ENCODE measurements at places on chromosomes 12 and 14.

- DNase-seq, result peak; percentile 50
Observed at GRCh38 chr12:59077575-59078426, 157.5 kb upstream of the LRIG3 start.

GRCh38 chr14:53062856-53063255 lies 90.3 kb downstream of the DDHD1 start:
- DNase-seq, result peak; percentile 0

GRCh38 chr14:64225151-64225757 lies 68.9 kb downstream of the ESR2 start:
- no peak for DNase-seq

DNA sequence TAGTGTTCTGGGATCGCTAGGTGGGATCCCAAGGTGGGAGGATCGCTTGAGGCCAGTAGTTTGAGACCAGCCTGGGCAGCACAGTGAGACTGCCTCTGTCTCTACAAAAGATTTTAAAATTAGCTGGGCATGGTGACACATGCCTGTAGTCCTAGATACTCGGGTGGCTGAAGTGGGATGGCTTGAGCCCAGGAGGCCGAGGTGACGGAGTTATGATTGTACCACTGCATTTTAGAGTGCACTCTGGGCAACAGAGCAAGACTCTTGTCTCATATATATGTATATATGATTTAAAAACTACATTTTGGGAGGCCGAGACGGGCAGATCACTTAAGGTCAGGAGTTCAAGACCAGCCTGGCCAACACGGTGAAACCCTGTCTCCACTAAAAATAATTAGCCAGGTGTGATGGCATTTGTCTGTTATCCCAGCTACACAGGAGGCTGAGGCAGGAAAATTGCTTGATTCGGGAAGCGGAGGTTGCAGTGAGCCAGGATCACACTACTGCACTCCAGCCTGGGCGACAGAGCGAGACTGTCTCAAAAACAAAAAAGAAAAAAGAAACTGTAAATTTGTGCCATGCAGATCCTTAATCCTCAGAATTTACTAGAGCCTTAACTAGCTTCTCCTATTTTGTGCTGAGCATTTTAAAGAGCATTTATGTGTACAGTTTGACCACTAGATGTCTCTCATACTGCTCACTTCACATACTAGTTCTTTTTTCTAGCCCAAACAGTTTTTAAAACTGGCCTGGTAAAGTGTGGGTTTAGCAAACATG lies 114.8 kb downstream of the MON2 start:
- peak; percentile 74 for DNase-seq

- no peak for DNase-seq
Observed at GRCh38 chr12:23781118-23781517, 168.4 kb downstream of the SOX5 start.

DNA sequence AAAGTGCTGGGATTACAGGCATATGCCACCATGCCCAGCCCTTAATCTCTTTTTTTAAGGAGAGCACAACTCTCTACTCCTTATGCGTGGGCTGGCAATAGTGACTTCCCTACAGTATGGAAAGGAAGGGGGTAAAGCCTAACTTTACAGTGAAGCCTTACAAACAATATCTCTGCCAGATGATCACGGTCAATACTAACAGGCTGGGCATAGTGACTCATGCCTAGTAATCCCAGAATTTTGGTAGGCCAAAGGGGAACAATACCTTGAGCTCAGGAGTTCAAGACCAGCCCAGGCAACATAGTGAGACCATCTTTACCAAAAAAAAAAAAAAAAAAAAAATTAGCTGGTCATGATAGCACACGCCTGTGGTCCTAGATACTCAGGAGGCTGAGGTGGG lies 5.6 kb downstream of the PYM1 start:
- DNase-seq, result no peak

DNA sequence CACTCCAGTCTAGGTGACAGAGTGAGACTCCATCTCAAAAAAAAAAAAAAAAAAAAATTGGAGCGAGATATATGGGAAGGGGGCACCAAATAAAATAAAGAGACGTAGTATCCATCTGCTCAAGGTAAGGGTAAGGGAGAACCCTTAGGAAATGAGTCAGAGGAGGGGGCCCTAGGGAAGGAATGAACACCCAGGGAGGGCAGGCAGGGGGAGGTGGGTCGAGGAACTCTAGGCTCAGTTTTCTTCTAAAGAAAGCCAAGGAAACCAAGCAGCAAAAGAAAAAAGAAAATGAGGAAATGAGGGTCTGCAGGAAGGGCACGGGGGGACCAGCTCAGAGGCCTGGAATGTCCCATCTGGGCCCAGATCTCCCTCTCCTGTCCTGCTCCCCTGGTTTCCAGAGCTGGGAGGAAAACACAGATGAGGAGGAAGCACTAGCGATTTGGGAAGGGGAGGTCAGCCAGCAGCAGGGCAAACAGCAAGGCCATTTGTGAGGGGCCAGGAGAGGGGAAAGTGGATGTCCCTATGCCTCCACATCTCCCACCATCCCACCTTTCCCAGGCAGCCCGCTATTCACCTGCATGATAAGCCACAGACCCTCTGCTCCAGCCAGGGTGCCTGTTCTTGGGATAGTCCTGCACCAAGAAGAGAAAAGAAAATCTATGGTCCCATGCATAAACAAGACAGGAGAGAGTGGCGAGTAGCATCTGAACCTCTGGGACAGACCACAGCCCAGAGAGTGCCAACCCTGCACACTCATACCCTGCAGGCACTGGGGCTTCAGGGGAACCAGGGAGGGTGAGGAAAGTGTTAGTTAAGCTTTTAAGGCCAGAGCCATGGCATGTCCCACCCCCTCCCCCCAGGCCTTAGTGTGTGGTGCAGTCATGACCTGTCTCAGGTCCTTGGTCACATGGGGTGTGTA lies 11.9 kb downstream of the SPRYD3 start:
- no peak for DNase-seq

DNA sequence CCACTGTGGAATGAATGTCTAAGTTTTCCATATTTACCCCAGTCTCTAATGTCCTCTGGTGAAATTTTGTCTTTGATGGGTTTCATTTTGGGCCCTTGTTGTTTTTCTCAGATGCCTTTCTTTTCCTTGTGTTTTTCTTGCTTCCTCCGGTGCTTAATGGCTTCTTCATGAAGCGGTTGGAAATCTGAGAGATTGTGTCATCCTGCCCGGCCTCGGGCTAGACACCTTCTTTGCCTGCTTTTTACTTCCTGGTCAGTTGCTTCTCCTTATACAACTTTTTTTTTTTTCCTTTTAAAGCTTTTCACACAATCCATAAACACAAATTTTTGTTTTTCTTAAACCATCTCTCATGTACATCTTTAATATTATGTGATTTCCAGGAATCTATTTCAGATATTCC lies 7.1 kb downstream of the ETV6 start:
- DNase-seq, result no peak

GRCh38 chr12:60259225-60259624 lies 663.4 kb downstream of the SLC16A7 start:
- DNase-seq, result peak; percentile 71

- no peak for DNase-seq
Observed at GRCh38 chr14:54854181-54854580, 48.4 kb downstream of the GCH1 start.

DNA sequence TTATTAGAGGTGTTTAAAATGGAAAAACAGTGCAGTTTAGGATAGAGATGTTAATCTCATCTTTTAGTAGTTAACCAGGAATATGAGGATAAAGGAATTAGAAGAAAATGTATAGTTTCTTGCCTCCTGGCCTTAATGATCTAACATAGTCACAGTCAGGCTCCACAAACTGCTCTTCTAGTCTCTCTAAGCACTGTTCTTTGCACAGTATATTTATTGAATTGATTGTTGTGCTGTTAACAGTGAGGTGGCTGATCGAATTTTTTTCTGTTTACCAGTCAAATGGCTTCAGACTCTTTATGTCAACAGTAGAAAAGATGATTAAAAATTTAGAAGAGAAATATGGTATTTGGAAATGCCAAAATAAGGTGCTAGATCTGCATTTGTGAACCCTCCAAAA lies 37.8 kb downstream of the ATF7IP start:
- DNase-seq, result peak; percentile 59

DNA sequence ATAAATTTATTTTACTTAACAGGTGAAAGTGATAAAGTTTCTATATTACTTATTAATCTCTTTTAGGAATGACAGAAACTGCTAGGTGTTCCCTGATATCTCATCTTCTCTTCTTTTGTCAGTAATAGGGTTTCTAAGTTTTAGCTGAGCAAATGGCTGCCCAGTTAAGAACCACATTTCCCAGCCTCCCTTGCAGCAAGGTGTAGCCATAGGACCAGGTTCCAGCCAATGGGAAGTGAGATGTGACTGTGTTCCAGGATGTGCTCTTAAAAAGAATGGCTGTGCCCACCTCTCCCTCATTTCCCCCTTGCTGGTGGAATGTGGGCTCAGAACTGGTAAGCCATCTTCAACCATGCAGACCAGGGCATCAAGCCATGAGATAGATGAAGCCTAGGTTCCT lies 165.6 kb downstream of the HELB start:
- peak; percentile 12 for DNase-seq

DNA sequence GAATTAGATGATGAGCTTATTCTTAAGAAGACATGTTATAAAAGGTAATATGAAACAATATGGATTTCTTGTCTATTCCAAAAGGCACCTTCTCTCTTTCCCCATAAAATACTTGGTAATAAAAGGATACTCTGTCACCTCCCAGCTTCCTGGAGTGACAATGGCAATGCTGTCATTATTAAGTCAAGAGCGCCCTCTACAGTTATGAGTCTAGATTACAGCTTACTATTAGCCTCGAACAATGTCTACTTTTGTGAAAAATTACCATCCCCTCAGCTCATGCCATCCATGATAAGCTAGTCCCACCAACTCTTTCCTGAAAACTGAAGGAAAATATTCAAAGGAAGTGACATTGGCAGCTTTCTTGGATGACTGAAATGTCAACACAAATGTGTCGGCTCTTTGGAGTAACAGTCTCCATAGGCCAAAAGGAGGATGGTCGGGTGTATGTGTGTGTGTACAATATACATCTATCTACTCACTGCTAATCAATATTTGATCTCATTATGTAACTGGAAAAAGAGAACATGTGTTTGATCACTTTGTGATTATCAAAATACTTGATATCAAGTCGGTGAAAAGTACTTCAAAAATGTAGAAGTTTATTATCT lies 48.7 kb upstream of the CDKN3 start:
- peak; percentile 82 for DNase-seq

GRCh38 chr12:53279283-53279869 lies 11.3 kb downstream of the ESPL1 start:
- no peak for DNase-seq

DNA sequence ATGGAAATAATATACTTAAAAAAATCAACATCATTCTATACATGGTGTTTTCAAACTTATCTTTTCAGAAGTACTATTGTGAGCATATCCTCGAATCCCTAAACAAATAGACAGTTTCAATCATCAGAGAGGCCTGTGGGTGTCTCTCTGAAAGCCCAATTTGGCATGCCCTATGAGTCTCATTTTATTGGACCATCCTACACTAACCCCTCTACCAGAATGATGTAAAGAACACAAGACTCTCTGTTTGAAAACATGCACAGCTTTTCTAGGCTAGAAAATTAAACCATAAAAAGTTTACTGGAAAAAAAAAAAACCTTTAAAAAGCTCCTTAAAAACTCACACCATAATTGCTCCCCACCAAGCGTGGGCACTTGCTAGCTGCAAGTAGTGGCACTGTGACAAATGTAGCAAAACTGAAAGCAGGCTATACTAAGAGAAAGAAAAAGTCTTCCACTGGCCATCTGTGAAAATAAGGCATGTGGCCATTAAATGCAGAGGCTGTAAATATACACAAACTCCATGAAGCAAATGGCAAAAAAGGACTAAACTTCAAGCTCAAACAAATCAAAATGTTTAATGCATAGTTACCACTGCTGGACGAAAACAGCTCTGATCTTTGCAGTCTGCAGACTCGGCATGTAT lies 394.2 kb downstream of the SOX5 start:
- peak; percentile 78 for DNase-seq

DNA sequence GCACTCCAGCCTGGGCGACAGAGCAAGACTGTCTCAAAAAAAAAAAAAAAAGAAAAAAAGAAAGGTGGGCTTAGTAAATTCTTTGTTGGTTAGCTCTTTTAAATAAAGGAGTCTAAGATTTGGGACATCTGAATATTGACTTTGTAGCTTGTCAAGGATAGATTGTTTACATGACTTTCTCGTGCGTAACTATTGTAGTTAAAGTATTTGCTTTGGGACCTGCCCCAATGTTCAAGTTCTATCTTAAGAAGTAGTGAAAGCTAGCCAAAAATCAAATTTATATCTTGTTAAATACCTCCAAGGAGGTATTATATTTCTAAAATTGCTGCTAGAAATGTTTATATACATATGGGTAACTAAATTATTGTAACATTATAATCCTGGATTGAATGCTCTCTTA lies 32.4 kb downstream of the PTPN21 start:
- no peak for DNase-seq

DNA sequence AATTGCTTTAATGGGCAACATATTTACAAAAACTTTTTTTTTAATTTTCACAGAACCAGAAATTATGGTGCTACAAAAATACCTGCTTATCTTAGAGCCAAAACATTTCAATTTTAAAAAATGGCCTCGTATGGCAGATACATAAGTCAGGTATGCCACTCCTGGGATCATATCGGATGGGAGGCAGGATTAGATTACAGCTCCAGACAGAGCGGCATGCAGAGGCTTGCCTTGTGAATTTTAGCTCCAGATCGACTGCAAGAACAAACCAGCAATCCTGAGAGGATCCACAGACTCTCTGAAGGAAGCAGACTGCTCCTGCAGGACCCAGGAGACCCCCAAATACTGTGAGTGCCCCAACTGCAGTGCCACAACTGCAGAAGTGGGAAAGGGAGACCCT lies 169.3 kb upstream of the AMIGO2 start:
- DNase-seq, result no peak

GRCh38 chr12:127680516-127680915 lies 586.5 kb upstream of the TMEM132C start:
- no peak for DNase-seq

DNA sequence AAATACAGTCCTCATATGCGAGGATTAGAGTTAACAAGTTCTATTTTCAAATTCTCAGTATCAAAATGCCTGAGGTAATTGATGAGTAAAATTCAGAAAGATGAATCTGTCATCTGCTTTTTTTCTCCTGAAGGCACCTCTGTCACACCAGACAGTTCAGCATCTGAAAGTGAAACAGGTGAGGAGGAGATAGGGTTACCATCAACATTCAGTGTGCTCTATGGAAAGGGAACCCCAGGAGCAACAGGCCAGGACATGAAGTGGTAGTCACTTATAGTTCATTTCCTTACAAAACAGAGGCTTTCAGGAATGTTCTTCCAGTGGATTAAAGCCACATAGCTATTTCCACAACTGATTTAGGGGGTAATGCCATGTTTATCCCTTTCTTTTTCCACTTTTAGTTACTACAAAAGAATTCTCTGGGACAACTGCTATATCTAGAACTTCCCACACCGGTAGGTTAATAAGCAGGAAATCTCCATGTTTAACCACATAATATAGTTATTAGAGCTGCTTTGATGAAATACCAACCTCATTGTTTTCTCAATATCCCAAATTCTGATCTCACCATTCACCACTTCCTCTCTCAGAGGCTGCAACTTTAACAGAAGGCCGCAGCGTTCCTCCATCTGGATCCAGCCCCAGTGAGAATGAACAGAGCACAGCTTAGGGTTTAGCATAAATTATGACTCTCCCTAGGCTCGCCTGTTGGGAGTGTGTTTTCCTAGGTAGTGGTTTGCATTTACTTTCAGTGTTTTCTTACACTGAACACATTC lies 177.0 kb upstream of the CNTN1 start:
- DNase-seq, result no peak
